ENCODE measurements at places on chromosomes 5 and 9.
A peak's percentile ranks its signal among the peaks of the same experiment; 100 is the strongest.

- no peak for DNase-seq
These were observed 3.2 kb downstream of the IRX2 start for GRCh38 chr5:2748179-2748860.

DNA sequence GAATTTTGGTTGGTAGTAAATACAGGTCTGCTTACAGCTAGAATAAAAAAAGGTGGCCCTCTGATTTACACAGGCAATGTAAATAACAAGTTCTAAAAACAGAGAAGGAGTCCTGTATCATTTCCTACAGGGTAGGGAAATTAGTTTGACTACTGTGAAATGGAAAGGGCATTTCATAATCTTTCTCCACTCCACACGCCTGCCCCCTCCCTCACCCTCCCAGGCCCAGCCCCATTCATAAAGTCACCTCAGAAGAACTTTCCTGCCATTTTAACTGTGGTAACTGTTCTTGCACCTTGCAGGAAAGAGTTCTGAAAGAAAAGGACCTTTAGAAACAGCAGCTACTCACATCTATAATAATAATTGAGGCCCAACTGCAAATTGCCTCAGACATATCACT is 69.7 kb downstream of the MEF2C start:
- DNase-seq = no peak

GRCh38 chr5:80973027-80973426 is 12.9 kb downstream of the RASGRF2 start:
- no peak for DNase-seq

- no peak for DNase-seq
These were observed 12.8 kb downstream of the B4GALT1 start for GRCh38 chr9:33154371-33154770.

- DNase-seq = no peak
These were observed 3.4 kb downstream of the GARNL3 start for GRCh38 chr9:127267793-127268525.

DNA sequence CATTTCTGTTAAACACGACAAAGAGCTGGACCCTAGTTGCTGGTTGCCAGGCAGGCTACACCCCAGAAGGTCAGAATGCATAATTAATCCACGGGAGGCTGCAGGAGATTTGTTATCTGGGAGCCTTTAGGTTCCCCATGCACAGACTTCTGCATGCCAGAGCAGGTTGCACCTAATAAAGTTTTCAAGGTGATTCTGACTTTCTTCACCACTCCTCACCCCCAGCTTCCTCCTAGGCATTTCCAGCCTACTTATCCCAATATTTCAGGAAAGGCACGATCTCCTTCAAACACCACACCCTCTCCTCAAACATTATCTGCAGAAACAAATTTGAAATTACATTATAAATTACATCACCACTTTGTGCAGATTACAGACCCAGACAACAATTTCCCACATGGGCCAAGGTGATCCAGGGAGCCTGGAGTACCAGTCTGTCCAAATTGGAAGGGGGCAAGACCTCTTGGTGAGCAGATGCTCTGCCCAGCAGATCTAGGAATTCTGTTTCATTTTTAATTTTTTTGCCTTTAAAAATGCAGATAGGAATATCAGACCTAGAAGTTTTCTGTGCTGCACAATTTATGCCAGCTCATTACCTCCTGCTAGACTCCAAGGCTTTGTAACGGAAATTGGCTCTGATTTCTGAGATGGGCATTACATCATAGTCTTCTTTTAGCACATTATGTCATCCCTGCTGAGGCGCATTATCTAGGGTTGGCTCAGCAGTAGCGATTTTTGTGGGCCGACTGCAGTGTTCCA is 363.4 kb upstream of the SLC30A5 start:
- DNase-seq = peak; percentile 71

- no peak for DNase-seq
These were observed 148.4 kb downstream of the C5orf15 start for GRCh38 chr5:133819977-133820471.

GRCh38 chr9:219670-220365 is 5.2 kb downstream of the DOCK8 start:
- peak; percentile 3 for DNase-seq

- no peak for DNase-seq
These were observed 126.7 kb upstream of the CDH6 start for GRCh38 chr5:31066655-31067328.

DNA sequence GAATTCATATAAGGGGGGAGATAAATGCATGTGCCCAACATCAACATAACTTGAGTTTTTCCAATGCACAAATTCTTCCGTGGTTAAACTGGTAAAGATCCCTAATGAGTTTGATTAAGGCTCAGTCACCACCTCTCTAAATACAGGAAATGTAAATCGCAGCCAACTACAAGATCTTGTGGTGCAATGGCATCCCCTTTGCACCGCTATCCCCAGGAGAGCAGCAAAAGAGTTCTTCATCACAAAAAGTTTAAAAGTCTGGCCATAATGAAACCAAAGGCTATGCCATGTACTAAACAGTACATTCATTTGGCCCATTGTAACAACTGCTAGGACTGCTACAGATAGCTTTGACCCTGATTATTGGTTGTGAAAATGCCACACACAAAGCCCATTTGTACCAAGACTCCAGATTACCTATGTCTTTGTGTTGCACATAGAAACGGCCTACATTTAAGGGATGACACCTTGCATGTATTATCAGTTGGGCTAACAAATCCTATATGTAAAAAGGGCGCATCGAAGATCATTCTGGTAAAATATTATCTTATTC is 44.5 kb downstream of the ZNF608 start:
- DNase-seq = no peak

DNA sequence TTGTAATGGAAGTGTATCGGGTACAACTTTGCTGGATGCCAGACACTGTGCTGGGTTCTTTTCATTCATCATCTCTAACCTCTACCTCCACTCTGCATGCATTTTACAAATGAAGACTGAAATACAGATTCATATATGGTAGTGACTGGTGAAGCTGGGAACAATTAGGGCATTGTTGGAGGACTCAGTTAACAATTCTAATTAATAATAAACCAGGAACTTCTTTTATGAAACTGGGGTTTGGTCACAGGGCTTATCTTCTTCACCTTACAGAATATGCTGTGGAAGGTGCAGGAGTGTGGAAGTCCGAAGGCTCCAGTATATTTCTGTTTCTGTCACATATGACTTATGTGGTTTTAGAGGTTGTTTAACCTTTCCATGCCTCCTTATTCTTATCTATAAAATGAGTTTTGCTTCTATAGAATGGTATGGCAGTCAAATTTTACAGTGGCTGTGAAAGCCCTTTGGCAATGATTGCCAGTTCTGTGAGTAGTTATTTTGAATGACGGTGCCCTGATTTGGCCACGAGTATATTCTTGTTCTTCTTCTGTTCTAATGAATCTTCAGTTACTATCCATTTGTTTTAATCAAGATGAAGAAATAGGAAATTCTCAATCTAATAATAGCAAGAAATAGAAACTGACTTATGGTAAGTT is 284.7 kb downstream of the GABRB2 start:
- no peak for DNase-seq

- no peak for DNase-seq
These were observed 98.4 kb downstream of the FBXL7 start for GRCh38 chr5:15598294-15598902.

- DNase-seq = no peak
These were observed 12.2 kb upstream of the PJA2 start for GRCh38 chr5:109421956-109422355.

Measured in anterior cingulate cortex (tissue), 58 donors.